ENCODE measurements at places on chromosomes 3 and 15.

GRCh38 chr3:153855772-153856171, 265.4 kb upstream of the ARHGEF26 start:
- no peak for DNase-seq

GRCh38 chr3:86967062-86967461, 23.9 kb downstream of the VGLL3 start:
- DNase-seq = peak; percentile 20

DNA sequence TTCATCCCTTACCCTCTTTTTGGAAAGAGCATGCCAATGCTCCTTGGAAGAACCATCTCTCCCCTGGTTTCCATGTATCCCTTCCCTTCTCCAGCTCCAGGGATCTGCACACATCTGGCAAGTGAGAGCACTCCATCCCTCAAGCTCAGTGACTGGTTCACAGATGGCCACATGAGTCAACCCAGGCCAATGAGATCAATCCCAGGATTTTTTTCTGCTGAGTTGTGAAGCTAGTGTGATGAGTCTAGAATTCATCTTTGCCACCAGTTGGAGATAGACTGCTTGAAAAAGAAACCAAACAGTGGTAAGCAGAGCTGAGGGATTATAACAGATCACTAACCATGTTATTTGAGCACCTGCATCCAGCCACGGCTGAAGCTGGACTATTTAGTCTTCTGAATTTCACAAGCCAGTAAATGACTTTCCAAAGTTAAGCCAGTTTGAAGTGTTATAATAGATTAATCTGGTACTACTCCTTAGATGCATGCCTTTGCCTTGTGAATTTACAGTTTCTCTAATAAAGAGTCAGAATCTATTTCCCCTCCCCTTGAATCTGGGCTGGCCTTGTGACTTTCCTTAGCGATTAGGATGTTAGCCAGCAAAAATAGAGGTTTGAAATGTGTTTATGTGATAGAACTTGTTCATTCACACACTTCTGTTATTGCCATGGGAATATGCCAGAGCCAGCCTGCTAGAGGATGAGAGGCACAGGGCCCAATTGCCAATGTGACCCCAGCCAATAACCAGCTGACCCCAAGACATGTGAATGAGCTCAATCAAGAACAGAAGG, 159.8 kb downstream of the WNT5A start:
- peak; percentile 52 for DNase-seq

- no peak for DNase-seq
Measured at GRCh38 chr15:60416484-60416883, 18.7 kb upstream of the ANXA2 start.

DNA sequence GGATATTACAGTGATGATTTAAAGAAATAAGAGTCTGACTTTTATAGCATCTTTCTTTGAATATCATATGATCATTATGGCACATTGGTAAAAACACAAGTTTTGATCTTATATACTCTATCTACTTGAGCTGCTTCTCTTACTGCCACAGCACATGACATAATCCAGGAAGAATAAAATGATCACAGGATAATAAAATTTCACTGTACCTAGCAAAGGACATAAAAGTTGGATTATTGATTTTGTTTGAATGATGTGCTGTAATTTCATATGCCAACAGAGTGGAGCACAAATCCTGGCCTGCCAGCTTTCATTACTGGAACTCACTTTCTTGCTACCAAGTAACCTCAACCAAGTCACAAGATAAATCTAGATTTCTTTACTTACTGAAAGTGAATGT, 162.1 kb upstream of the NANOGP8 start:
- no peak for DNase-seq

DNA sequence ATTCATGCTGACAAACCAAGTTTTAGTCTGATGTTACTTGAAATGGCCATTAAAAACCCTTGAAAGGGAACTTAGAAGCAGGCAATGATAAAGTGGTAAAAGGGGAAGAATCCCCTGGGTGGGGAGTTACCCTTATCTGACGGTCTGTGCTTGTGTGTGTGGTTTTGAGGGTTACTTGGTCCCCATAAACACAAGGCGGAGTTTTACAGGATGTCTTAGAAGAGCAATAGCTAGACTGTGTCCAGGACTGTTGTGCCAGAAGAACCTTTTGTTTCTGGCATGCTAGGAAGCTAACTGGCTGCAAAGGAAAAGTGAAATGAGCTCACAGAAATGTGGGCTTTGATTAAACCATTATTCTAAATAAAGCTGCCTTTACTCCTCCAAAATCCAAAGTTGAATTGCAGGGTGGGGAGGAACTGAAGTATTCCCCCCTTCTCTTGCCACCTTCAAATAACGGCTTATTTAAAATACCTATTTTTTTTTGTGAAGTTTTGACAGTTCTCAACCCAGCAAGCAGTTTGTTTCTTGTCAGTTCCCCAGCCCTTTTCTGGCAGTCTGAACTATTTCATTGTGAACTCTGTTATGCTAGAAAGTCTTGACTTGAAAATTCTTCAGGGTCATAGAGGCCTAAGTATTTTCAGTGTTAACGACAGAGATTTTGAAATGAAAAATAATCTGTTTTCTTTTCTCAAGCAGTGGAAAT, 443.5 kb downstream of the OTOL1 start:
- DNase-seq = peak; percentile 33

GRCh38 chr15:52370010-52370409, 74.4 kb upstream of the MYO5C start:
- no peak for DNase-seq

- no peak for DNase-seq
Measured at GRCh38 chr3:78116874-78117273, 1077.0 kb downstream of the ROBO2 start.

DNA sequence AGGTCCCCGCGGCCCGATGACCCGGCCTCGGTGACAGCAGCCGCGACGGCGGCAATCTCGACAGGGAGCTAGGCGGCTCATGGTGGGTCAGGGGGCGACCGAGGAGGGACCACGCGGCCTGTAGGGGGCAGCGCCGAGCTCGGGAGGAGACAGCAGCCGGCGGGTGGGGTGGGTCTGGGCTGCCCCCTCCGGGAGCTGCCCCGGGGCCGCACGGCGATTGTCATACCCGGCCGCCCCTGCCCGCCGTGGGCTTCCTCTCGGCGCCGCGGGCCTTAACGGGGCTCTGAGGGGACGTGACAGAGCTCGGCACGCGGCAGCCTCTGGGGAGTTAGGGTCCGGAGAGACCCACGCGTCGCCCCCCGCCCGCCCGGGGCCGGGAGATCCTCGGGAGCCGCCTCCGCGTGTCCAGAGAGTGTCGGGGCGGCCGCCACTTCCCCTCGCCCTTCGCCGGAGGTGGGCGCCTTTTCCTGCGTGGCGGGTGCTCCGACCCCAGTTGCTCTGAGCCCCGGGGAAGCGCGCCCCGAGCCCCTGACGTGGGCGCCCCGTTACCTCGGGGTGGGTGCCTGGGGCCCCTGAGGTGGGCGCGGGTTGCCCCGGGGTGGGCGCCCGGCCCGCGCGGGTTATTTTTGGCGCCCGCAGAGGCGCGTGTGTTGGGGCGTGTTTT, 539 bp upstream of the PLCL2 start:
- peak; percentile 84 for DNase-seq

DNA sequence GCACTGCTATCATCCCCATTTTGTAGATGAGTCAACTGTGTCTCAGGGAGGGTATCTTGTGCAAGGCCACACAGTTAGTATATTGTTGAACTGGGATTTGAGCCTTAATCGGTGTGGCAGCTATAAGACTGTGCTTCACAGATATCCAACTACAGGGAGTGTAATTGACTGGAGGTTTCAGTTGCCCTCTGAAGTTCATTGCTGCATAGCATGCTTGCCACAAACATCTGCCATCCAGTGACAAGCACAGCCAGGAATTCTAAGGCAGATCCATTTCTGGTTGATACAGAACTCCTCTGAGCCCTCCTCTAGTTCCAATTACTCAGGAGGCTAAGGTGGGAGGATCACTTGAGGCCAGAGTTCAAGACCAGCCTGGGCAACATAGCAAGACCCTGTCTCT, 16.4 kb downstream of the FSD2 start:
- DNase-seq = no peak

DNA sequence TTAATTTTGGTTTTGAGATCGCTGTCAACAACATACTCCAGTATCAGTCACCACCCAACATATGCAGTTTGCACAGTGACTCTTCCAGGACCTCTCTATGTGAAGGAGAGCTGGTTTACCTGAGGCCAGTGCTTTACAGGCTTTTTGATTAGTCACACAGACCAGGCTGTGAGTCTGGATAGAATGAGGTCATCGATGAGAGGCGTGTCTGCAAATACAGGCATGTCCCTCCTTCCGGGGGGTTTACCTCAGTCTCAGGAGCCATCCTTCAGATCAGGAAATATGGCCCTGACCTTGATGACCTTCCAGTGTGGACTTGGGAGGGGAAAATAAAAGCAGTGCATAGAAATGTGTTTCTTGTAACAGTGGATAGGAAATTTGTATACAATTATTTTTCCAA, 46.9 kb downstream of the KBTBD12 start:
- peak; percentile 25 for DNase-seq

GRCh38 chr15:47708161-47708980, 8.9 kb upstream of the SEMA6D start:
- no peak for DNase-seq

GRCh38 chr3:152203652-152204051, 65.1 kb upstream of the MBNL1 start:
- no peak for DNase-seq

DNA sequence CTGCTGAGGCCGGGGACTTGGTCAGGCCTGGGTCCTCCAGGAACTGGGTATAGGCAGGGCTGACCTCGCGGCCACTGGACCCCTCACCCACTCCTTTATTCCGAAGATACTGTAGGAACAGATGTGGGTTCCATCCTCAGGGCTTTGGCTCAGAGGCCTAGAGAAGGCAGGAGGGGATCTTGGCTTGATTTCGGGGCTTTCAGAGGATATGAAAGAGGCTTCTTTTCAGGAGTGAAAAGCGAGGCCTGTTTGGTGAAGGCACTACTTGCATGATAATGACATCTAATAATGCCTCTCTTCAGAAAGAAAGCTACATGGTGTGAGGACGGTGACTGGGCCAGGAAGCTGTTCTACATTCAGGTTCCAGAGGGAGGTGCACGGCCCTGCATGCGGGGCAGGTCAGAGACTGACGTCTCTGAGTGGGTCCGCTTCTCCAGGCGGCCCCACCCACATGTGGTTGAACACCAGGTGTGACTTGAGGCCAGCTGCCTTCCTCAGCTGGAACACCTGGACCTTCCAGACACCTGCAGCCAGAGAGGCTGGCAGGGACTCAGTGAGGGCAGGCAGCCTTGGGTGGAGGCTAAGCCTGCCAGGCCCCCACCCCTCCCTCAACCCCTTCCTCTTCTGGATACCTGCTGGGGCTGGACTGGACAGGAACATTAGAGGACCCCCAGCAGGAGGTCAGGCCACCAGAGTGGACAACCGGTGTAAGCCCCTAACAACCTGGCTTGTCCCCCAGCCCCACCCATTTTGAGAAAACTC, 31.1 kb upstream of the HHATL start:
- no peak for DNase-seq

- DNase-seq = peak; percentile 37
Measured at GRCh38 chr3:86990012-86990733, 776 bp downstream of the VGLL3 start.

DNA sequence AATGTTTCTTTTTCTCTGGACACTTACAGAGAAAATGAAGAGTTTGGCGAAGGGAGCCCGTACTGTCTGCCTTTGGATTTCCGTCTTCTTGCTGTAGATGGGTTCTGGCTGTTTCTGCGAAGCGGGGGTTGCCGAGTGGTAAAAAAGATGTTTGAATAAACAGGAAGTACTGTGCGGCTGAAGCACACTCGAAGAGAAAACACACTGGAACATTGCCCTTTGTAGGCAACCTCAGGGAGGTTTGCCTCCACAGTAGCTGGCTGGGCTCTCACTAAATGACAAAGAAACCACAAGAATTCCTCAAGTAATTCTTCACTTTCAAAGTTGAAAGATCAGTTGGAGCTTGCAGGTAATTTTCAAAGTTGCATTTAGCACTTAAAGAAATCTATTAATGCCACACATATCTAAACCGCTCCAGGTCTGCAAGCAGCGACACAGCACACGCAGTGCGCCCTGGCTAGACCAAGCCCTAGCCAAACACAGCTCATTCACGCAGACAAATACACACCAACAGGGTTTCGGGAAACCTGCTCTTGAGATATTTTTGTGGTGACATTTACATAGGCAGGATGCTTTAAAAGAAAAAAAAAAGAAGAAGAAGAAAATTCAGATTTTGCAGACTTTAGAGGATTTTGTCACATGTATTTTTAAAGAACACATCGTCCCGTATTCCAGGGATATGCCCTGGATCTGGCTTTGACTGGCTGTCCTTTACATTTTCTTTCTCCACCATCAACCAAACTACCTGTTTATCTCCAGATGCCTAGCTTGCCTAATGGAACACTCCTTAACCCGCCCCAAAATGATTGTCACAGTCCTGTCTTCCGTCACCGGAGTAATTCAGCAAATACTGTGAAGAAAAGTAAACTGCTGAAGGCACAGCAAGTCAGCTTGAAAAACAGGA, 452.8 kb downstream of the FOXP1 start:
- DNase-seq = peak; percentile 78

GRCh38 chr3:52395503-52395865, 49.4 kb downstream of the SEMA3G start:
- no peak for DNase-seq

DNA sequence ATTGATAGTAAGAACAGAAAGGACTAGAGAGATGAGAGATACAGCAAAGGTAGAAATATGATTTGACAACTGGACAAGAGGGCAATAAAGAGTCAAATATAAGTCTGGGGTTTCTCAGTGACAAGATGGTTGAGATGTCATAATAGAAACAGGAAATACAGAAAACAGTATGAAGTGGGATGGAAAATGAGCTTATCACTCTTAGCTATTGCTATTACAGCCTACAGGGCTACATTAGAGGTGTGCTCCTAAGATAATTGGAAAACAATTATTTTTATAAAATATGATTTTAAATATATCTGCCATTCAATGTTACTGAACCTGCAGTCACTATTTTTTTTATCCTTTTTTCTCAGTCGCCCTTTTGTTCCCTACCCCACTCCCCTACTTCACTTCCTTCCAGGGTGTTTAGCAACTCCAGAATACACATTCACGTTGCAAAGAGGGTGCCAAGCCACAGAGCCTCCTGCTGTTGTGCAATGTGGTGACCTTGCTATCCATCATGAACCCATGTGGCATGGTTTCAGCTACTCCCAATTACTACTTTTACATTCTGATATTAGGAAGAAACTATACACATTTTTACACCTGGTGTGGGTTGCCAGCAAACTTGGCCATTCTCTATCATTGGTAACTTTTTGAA, 6.0 kb downstream of the NRG4 start:
- DNase-seq = no peak

DNA sequence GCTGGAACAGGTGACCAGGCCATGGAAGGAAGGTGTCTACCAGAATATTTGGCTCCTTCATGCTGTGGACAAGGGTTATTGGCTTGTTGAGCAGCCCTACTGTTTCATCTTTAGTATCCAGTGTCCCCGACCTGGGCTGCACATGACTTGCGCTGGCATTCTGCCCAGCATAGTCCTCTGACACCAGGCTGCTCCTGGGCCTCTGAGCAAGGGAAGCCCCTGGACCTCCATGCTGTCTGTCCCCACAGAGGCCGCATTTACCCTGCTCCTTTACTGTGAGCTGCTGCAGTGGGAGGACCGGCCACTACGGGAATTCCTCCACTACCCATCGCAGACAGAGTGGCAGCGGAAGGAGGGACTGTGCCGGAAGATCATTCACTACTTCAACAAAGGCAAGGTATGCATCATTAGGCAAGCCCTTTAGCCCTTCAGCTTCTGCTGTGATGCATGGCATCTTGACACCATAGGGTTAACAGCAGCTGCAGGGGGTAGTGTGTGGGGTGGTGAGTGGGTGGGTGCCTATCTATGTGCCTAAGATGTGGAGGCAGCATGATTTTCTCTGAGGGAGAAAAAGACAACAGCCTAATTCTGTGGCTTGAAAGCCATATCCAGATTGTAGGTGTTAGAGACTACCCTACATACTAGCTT, 44.0 kb upstream of the MANF start:
- no peak for DNase-seq

GRCh38 chr3:140341817-140342403, 336.0 kb upstream of the TRIM42 start:
- DNase-seq = no peak
